ENCODE measurements at places on chromosomes 7 and 10.
A peak's percentile ranks its signal among the peaks of the same experiment; 100 is the strongest.

DNA sequence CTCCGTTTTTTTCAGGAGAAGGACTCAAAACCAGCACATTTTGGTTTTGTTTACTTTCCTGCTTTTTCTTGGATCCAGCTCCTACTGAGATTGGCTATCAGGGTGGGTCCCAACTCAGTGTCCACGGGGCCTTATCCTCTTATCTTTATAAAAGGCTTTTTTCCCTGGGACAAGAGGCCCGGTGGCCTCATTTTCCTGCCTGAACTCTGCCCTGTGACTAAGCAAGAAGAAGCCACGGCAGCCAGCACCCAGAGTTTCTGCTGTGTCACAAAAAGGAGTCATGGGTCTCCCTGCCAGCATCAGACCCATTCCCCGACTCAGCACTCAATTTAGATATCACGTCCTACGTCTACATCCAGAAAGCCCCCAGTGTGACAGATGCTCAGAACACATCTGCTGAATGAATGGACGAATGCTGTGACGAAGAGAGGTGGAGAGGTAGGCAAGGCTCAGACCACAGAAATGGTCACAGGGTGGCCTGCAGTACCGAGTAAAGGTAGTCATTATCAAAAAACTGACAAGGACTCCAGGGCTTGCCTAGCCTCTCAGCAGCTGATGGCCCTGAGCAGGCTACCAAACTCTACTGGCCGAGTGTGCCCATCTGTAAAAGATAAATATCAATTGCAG is 16.7 kb downstream of the DLG5 start:
- no peak for DNase-seq

DNA sequence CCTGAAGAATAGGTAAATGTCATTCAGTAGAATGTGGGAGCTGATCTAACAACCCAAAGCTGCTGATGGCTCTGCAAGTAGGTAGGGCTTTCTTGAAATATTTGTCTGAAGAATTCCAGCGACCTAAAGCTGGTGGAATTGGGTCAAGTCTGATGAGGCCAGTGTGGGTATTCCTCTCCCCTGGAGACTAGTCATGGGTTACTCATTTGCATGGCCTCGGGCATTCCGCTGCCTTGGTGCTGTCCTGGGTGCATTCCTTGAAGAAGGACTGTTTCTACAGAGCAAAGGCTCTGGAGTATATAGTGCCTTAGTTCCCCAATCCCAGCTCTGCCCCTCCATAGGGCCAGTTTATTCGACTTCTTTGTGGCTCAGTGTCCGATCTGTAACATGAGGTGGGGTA is 19.2 kb downstream of the PDK4 start:
- no peak for DNase-seq

DNA sequence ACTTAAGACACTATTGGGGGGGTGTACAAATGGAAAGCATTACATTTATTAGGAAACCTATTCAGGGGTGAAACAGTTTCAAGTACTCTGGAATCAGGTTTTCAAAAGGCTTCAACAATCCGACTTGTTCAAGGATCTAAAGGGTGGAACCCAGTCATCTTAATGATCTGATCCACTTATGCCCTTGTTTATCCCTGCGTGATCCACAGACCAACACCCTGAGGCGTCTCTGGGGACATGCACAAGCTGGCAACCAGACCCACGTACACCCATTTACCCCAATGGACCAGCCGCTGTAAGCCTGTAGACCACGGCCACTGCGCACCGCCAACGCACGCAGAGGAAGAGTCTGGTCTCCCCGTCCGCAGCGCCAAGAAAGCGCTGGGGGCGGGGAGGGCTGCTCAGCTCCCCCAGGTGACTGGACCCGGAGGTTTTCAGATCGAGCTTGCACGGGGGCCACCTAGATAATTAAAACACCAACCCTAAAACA is 13.4 kb downstream of the HNRNPF start:
- peak; percentile 47 for DNase-seq

DNA sequence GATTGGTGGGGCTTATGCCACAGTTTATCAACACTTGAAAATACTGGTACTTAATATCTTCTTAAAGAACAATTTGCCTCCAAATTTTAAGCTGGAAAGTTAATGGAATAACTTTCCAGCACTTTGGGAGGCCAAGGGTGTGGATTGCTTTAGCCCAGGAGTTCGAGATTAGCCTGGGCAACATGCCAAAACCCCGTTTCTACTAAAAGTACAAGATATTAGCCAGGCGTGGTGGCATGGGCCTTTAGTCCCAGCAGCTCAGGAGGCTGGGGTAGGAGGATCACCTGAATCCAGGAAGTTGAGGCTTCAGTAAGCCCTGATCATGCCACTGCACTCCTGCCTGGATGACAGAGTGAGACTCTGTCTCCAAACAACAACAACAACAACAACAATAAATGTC is 56.0 kb downstream of the PRF1 start:
- DNase-seq = no peak

DNA sequence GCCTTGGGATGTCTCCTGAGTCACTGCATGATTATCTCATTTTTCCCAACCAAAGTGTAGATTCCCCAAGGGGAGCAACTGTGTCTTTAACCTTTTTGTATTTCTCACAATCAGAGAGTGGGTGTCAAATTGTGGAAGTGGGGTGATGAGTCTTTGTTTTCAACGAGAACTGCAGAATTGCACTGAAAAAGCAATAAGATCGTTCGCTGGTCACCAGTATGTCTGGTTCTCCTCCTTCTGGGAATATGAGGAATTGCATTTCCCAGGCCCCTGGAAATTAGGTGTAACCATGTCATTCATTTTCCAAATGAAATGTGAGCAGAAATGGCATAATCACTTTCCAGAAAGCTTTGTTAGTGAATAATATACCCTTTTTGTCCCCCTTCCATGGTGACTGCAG is 326.9 kb downstream of the GPAM start:
- no peak for DNase-seq

DNA sequence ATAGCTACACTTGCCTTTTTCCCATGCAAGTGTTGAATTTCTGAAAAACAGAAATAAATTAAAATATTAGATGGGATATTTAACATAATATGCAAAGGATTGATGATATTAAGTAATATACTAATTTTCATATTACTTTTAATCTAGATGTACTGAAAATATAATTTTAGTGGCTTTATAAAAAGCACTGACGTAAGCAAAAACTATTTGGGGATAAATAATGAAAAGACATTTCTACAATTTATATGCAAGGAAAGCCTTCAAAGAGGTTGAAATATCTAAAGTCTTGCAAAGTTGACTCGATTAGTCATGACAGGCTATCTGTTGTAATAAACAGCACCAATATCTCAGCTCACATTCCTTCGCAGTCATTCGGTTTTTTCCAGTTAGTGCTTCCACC is 94.9 kb upstream of the ABCB5 start:
- no peak for DNase-seq

- DNase-seq = no peak
These were observed 45.6 kb upstream of the SGCE start for GRCh38 chr7:94701555-94701973.

GRCh38 chr10:106780632-106781031 is 383.9 kb downstream of the SORCS1 start:
- no peak for DNase-seq

DNA sequence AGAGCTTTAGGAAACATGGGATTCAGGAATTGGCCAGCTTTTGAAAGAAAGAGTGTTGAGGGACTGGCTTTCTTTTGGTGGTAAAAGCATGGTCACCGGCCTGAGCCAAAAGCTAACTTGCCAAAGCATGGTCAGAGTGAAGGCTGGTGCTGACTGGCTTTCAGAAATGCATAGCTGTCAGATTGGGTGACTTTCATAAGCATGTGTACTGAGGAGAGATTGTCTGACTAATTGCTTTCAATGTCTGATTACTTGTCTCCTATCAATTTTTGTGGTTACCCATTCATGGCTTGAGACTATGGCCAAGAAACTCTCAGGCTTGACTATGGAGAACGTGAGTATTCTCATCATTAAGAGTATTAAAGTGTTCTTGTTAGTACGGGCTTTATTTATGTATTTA is 28.2 kb downstream of the ZNF25 start:
- no peak for DNase-seq

DNA sequence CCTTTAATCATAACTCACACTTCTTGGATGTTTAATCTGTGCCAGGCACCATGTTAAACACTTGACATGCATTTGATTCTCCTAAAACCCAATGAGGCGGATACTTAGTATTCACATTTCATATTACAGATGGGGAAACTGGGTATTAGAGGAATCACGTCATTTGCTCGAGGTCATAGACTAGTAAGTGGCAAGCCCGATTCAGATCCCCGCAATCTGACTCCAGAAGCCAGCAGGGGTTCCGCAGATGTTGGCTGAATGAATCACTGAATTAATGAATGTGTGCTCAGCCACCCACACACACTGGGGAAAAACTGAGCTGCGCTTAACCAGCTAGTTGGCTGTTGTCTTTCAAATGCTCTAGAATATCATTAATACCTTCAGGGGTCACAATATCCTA is 22.5 kb upstream of the ENO4 start:
- no peak for DNase-seq

- peak; percentile 17 for DNase-seq
These were observed 126.5 kb downstream of the FAM107B start for GRCh38 chr10:14648005-14648765.

DNA sequence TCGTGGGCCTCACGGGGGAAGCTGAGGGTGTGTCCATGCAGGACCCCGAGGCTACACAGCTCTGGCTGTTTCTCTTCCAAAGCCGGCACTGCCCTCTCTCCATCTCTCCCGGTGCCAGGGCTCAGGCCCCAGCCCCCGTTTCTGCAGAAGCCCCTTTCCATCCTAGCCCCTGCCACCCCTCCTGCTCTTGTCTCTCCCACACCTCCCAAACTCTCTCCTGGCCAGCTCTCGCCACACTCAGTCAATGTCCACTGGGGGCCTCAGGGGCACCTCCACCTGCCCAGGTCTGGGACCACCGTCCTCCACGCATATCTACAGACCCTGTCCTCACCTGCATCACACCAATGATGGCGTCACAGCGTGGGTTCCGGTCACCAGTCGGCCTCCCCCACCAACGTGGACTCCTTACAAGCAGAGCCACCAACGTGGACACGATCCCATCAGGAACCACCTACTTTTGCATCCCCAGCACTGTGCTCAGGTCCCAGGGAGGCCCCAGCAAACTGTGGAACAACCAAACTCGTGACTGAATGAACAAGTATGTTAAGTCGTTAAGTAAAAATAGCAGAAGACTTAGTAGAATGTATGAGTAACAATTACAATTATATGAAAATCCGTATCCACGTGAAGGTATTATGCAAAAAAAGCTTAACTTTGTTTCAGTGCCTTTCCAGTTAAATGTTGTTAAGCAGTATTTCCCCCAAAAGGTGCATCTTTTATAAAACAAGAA is 38.4 kb downstream of the DIP2C start:
- no peak for DNase-seq

DNA sequence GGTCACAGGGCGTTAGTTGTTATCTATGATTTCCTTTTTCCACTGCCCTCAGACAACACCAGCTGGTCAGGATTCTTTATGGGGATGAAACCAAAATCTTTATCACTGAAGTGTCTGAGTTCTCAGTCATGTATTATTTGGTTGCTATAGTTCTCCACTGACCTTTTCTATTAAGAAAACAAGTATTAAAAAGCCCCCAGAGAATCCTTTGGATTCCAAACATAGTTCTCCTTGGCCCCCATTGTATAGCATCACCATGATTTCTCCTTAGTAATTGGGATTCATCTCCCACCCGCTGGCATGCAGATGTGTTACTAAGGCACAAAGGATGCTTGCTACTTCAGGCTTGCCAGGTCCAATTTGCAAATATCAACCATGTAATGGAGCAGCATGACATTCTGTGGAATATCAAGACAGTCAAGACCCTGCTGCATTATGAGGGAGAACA is 94.3 kb downstream of the IQUB start:
- DNase-seq = no peak
